ENCODE measurements at places on chromosomes 4 and X. TPM values are rescaled to one million over a fixed set of nuclear protein-coding genes. Genes with fewer than 3 reads are reported as not detected.

Gene MAGEA12
- total RNA-seq: not detected

Gene DGKK
- not detected for total RNA-seq

Gene VSIG4
- not detected for total RNA-seq

Gene TLR1
- 5.1 TPM for total RNA-seq

Gene PABPC1L2A
- not detected for total RNA-seq

Gene KIT
- total RNA-seq: 1.1 TPM

Gene LRIT3
- total RNA-seq: 0.18 TPM

Gene NPY5R
- not detected for total RNA-seq

Gene TMPRSS11F
- total RNA-seq: not detected

Gene TMPRSS11A
- total RNA-seq: not detected

Gene LRP2BP
- total RNA-seq: 0.70 TPM

Gene NSG1
- 0.59 TPM for total RNA-seq

Gene CSAG3
- not detected for total RNA-seq

Gene TEX13D
- not detected for total RNA-seq

Gene PCDH18
- 0.09 TPM for total RNA-seq

Gene RBMXL3
- not detected for total RNA-seq

Gene UGT2B15
- total RNA-seq: not detected

Gene RADX
- total RNA-seq: 8.0 TPM

Gene PPEF2
- 0.52 TPM for total RNA-seq

Gene EDNRA
- not detected for total RNA-seq

Gene DMRTC1
- not detected for total RNA-seq

Gene NHSL2
- total RNA-seq: 1.2 TPM

Gene XAGE1A
- total RNA-seq: not detected

Gene RIPPLY1
- not detected for total RNA-seq

Gene GSPT2
- 13.2 TPM for total RNA-seq

Gene FAAH2
- 4.2 TPM for total RNA-seq

Gene CDS1
- total RNA-seq: not detected

Gene GAB1
- 0.30 TPM for total RNA-seq

Gene GASK1B
- total RNA-seq: not detected

Gene ZMYM3
- total RNA-seq: 20.9 TPM

Gene TBC1D8B
- total RNA-seq: 0.32 TPM

Gene COX7B2
- not detected for total RNA-seq

Gene C4orf50
- 0.59 TPM for total RNA-seq

Gene CSAG2
- not detected for total RNA-seq

Gene F9
- not detected for total RNA-seq

Gene MGAT4D
- total RNA-seq: not detected

Gene TMEM154
- total RNA-seq: 29.7 TPM

Gene PDZD11
- total RNA-seq: 34.7 TPM

Gene IL9R
- 225 TPM for total RNA-seq

Gene LDB2
- not detected for total RNA-seq

Gene JCHAIN
- total RNA-seq: not detected

Gene CT47B1
- total RNA-seq: not detected

Gene PF4V1
- total RNA-seq: not detected

Gene WDR17
- 1.2 TPM for total RNA-seq

Gene SLC49A3
- total RNA-seq: 0.16 TPM

Gene LEF1
- 173 TPM for total RNA-seq

Gene BCAP31
- 157 TPM for total RNA-seq

Gene USP26
- not detected for total RNA-seq

Gene DCAF12L1
- total RNA-seq: not detected

Gene SLITRK2
- total RNA-seq: not detected

Gene TRIM61
- total RNA-seq: 3.6 TPM

Gene MAGEC1
- not detected for total RNA-seq

Gene FAM47A
- not detected for total RNA-seq

Gene NLRP2B
- not detected for total RNA-seq

Gene STPG2
- total RNA-seq: not detected

Gene PGAM4
- not detected for total RNA-seq

Gene CD38
- total RNA-seq: 176 TPM
